Activated CD8-positive, alpha-beta memory T cell treated with anti-CD3 and anti-CD28 coated beads for 1 hour (primary cell): ENCODE measurements at places on chromosomes 2 and 18.

DNA sequence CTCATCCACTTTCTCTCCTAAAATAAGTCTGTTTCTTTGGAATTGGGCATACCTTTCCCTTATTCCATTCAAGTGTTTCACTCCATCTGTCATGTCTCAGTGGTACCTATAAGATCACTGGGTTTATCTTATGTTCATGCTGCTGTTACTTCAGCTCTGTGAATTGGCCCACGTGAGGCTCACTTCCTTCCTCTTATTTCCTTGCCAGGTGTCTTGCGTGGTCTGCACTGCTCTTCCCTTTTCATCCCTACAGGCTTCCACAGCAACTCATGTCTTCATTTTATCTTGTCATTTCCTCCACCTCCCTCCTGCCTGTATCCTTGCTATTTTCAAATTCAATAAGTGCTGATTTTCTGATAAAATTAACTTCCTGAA is 159.1 kb upstream of the ALPP start:
- DNase-seq: no peak

DNA sequence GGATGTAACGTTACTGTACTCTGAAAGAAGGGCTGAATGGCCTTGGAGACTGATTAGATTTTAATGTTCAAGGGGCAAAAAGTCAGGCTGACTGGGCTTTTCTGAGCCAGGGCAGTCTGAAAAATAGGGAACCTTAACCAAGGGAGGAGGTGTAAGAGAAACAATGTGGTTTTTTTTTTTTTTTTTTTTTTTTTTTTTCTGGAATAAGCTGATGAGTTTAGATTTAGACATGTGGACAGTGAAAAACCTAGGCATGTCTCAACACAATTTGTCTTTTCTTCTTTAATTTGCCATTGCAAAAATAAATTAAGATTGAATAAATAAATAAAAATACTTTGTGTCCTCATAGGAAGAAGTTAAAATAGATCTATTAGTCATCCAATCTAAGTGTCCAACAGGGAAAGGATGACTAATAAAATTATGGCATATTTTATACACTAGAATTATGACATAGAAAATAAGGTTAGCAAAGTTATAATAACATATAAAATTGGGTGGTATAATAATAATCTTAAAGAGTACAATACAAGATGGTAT is 237.6 kb upstream of the TRIB2 start:
- no peak for DNase-seq

- DNase-seq: no peak
Observed at GRCh38 chr2:33673937-33674336, 74.8 kb upstream of the FAM98A start.

GRCh38 chr2:120290737-120291136 is 38.1 kb downstream of the RALB start:
- DNase-seq: no peak

GRCh38 chr2:186590759-186591505 is 1.1 kb downstream of the ITGAV start:
- no peak for DNase-seq

GRCh38 chr2:28415010-28415409 is 22.4 kb downstream of the FOSL2 start:
- DNase-seq: no peak
